ENCODE measurements at places on chromosomes 2 and 18. TPM values are rescaled to one million over a fixed set of nuclear protein-coding genes. Genes with fewer than 3 reads are reported as not detected.

GRCh38 chr2:20649576-20649975 is 1.3 kb downstream of the HS1BP3 start:
- no peak overlapping the region for H3K4me3 ChIP-seq
- peaks cover 27% of the 10 kb centered on the region for H3K4me1 ChIP-seq
- DNase-seq: no peak
- no peaks in the 10 kb centered on the region for H3K27me3 ChIP-seq
- peaks cover 17% of the 10 kb centered on the region for H3K36me3 ChIP-seq

- peaks cover 22% of the 10 kb centered on the region for H3K27me3 ChIP-seq
- no peak for DNase-seq
- H3K36me3 ChIP-seq: no peaks in the 10 kb centered on the region
- no peak overlapping the region for H3K27ac ChIP-seq
Observed at GRCh38 chr2:105397025-105397722, 1.7 kb downstream of the FHL2 start.

DNA sequence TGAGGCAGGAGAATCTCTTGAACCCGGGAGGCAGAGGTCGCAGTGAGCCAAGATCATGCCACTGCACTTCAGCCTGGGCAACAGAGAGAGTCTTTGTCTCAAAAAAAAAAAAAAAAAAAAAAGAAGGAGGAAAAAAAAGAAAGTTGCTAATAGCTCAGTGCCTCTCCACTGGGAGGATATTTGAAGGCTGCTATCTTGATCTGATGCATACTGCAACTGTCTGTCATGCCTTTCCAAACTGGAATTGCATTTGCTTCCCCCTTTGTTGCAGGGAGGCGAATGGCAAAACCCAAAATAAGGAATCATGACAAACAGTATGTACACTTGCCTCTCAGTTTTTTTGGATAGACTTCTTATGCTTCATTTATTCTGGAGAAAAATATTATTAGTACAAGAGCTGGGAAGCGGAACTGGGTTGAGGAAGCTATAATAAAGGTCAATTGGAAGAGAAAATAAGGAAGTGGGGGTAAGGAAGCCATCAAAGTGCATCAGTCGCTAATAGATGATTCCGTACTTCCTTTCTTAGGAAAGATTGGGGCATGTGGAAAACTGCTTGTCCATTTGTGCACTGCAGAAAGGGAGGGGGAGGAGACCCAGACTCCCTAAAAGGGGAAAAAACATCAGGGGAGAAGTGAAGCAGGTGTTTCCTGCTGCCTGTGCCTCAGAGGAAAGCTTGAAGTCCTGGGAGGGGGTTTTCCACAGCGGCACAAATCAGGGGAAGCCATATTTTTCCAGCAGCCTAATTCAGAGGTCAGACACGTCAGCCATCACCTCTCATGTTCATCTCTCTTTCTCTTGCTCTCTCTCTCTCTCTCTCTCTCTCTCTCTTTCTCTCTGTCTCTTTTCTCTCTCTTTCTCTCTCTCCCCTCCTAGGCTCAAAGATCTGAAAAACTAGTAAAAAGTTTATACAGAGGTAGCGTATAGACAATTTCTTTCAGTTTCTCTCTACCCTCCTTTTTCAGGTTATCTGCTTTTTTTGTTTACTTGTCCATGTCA is 301.4 kb upstream of the TNP1 start:
- H3K4me3 ChIP-seq: no peak overlapping the region
- DNase-seq: no peak
- no peaks in the 10 kb centered on the region for H3K4me1 ChIP-seq
- peaks cover 2% of the 10 kb centered on the region for H3K27me3 ChIP-seq

GRCh38 chr2:11155381-11156035 is at the start of gene SLC66A3:
Gene SLC66A3 (plus strand): TSS chr2:11155467. CDS start chr2:11155547, 80 bp downstream.
- H3K27ac ChIP-seq: peak within 1 kb of the TSS; percentile 91
- DNase-seq: peak; percentile 85
- H3K4me1 ChIP-seq: peaks cover 10% of the 10 kb centered on the region
- H3K27me3 ChIP-seq: peaks cover 4% of the 10 kb centered on the region
- H3K36me3 ChIP-seq: no peaks in the 10 kb centered on the region

The SLC4A5 gene
- polyA plus RNA-seq: 1.5 TPM

The CNDP1 gene
- polyA plus RNA-seq: 0.27 TPM

The FEV gene
- polyA plus RNA-seq: 11.9 TPM

DNA sequence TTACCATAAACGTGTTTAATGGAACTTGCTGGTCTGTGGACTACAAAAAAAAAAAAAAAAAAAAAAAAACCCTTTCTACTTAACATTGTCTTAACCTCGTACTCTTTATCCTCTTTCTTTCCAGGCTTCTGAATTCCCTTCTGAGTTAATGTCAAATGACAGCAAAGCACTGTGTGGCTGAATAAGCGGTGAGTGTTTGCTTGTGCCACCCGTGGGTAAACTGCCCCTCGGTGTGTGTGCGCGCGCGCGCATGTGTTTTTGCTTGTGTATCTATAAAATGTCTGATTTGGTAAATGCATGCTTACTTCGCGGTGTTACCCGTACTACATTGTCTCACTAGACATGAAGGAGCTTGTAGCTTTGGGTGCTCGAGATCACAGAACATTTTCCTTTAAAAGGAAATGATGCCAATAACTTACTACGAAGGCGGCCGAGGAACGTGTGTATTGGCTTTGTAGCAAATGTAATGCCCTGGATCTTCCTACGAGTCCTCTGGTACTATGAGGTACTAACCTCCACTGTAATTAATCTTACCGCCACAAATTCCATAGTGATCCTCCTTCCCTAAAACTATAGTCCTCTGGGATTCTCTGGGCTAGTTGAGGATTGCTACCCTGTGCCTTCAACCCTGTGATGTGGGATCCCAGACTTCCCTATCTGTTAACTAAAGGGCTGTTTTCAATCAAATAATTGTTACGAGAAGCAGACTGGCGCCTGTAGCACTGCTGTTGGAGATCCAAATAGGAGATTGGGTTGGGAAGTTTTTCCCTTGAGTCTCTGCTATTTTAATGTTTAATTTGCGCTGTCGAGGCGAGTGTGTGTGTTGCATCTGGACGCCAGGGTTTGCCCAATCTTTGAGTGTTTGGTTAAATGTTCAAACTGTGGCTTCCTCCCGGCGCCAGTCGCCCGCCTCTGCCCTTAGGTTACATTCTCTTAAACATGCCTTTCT is 1.1 kb downstream of the ID2 start:
- no peaks in the 10 kb centered on the region for H3K4me1 ChIP-seq
- peak overlapping the region; percentile 96 for H3K4me3 ChIP-seq
- H3K36me3 ChIP-seq: peaks cover 11% of the 10 kb centered on the region
- H3K27me3 ChIP-seq: no peaks in the 10 kb centered on the region
- peak overlapping the region; percentile 98 for H3K27ac ChIP-seq

The MROH2A gene
- polyA plus RNA-seq: 0.16 TPM

Measured in large intestine (tissue), 12 donors.